ENCODE measurements at places on chromosomes 12 and 14.

DNA sequence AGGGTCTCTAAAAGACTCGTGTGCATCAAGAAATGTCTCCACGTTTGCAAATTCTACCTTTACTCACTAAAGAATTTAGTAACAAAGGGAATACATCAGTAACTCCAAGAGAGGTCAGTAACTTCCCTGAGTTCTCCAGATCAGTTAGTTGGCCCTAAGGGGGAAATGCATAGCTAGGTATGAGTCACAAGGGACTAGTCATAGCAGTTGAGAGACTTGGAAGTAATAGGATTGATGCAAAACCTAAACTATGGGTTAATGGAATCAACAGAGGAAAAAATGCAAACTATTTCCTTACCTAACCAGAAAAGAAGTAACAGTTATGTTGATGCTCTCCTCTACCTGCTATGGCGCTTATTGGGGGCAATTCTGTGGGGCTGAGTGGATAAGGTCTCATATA, 148.8 kb upstream of the GARIN6 start:
- no peak for DNase-seq

GRCh38 chr14:99388286-99388685, 92.4 kb downstream of the SETD3 start:
- no peak for DNase-seq

- DNase-seq, result no peak
These were observed 409.2 kb downstream of the IPO8 start for GRCh38 chr12:30286345-30286926.

DNA sequence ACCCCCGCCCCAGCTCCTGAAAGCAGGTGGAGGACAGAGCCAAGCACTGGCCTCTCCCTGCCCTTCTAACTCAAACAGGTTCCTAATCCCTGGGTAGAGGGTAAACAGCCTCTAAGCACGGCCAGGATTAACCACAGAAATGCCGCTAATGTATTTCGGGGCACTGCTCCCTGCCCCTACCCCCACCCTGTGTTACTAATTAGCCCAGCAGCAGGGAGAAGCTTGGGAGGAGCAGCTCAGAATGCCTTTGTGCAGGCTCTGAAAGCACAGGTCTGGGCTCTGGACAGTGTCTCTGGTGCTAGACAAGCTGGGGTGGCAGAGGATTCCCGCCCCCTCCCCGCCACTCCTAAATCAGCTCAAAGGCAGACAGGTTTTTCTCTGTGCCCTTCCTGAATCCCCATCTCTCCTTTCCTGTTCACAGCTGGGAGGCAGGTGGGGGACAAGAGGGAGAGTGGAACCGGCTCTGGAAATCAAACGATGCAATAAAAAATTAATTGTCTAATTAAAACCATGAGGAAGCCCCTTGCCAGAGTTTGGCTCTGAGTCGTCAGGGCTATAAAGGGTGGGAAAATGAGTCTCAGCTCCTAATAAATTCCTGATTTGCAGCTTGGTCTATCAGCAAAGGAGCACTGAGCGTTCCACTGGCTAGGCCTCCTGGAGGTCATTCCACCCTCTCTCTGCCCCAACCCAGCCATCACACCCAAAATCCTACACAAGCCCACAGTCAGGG, 53.0 kb downstream of the SMUG1 start:
- no peak for DNase-seq

DNA sequence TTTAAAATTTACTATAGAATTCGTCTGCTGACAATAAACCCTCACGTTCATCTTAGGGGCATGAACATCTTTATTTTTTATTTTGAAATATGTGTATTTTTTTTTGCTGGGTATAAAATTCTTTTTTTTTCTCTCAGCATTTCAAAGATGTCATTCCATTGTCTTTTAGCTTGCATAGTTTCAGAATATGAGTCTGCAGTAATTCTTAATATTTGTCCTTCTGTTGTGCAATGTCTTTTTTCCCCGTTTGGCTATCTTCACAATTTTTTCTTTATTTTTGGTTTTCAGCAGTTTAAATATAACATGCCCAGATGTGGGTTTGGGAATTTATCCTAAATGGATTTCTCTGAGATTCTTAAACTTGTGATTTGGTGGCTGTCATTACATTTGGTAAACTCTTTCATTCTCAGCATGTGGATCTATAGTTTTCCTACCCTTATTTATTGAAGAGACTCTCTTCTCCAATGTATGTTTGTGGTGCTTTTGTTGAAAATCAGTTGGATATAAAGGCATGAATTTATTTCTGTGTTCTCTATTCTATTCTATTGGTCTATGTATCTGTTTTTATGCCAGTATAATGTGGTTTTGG, 37.8 kb upstream of the PLBD1 start:
- no peak for DNase-seq

GRCh38 chr14:92481386-92481785, 32.2 kb upstream of the RIN3 start:
- DNase-seq, result no peak

DNA sequence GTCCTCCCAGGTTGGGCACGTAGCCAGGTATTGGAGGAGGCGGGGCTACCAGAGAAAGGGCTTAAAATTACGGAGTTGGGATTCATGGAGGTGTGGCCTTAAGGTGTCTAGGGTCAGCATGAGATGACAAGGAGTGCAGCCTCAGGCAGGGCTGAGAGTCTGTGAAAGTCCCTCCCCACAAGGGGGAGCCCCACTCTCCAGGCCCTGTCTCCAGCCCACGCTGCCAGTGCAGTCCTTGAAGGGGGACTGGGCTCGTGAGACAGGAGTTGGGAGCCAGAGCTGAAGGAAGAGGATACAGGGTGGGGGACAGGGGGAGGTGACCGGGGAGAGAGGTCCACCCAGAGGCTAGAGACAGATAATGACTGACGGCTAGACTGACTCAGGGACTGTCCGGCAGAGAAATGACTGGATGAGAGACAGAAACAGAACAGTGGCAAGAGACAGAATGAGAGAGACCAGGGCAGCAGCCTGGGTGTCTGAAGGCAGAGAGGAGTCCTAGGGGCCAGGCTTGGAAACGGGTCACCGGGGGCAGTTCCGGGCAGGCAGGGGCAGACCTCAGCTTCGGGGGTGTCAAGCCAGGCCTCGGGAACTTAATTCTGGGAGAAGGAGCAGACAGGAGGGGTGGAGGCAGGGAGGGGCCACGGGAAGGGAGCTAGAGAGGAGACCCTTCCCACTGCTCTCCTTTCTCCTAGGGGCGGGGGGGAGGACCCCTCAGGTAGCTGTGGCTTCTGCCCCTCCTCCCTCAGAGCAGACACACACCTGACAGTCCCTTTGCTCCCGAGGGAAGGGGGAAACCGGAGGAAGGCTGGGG, 970 bp downstream of the CDH24 start:
- peak; percentile 18 for DNase-seq

DNA sequence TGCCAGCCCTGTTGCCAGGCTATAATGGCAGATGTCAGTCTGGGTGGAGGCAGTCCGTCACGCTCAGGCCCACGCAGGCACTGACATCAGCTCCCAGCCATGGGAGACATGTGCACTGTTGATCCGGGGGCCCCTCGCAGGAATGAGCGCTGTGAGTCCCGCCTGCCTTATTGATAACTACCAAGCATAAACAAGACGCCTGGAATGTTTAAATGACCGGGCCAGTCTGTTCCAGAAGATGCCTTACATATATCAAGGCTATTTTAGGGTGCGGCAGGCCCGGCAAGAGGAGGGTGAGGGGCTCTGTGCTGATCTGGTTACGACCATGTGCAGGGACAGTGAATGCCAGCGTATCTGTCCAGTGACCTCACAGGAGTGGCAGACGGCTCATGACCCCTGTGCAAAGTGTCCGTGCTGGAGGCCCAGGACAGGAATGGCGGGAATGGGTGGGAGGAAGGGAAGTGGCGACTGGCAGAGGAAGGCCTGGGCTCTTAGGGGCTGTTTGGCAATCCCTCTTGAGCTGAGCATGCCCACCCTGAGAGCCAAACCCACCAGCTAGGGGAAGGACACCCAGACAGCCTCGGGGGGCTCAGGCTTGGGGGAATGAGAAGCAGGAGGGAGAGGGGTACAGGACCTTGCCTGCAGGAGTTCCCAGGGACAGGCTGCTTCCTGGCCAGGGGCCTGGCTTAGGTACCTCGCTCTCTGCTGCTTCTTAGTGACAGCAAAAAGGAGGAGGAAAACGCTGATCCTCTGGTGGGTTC, 49.3 kb downstream of the DLK1 start:
- DNase-seq, result no peak

DNA sequence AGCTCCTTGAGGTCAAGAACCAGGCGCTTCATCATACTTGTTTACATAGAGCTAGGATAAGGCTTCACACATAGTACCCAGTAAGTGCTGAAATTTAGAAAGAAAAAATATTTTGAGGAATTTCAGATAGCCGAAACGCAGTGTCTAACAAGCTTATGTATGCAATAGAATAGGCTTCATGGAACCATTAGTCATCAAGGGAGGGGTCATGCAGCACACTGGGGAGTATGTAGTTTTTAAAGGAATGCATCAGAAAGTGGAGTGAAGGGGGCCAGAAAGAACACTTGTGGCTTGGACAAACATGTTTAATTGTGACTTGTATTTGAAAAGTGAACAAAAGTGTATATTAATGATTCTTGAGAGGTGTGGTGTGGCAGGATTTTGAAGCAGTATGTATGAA, 38.1 kb downstream of the DBX2 start:
- no peak for DNase-seq

DNA sequence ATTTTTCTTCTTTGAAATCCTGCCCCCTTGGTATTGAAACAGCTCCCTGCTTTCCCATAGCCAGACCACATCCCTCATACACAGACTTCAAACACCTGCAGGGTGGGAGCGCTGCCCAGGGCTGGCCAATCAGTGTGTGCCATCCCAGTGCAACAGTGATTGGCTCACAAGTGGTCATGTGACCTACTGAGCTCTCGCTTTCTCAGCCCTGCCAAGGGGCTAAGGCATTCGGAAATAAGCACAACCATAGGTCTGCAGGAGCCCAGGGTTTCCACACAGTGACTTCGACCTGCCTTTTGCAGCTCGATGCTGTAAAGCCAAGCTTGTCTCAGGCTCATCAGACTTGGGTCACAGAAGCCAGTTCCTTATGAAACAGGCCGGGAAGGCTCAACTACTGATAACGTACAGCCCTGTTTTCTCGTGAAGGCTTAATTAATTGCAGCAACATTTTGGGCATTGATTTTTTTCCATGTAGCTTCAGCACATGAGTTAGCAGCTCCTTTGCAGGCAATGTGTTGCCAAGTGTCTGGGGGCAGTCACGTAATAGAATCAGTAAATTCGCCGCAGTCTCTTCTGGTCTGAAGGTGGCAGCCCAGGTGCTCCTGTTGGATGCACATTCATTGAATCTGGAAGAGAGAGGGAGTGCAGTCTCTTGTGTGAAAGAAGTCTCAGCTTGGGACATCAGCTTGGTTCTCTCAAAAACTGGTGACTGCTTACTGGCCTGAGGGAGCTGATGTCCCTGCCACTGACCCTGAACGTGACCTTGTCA, 1091.8 kb downstream of the AACS start:
- DNase-seq, result no peak

DNA sequence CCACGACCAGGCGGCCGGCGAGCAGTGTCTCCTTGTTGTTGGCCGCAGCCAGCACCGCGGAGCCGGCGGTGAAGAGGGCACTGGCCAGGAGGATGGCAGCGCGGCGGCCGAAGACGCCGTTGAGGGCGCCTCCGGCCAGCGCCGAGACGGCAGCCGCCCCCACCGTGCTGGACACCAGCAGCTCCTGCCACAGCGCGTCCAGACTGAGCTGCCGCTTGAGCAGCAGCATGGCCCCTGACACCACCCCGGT, 691 bp downstream of the SLC2A13 start:
- no peak for DNase-seq

Measured in stimulated activated CD4-positive, alpha-beta T cell treated with anti-CD3 and anti-CD28 coated beads, Interleukin-1b, Interleukin-23, amount 100 ng/mL, for 1 hour (primary cell).